CD8-positive, alpha-beta memory T cell (primary cell): ENCODE measurements at places on chromosomes 2 and 18. TPM values are rescaled to one million over a fixed set of nuclear protein-coding genes. Genes with fewer than 3 reads are reported as not detected.

The SPP2 gene
- not detected for total RNA-seq

The RTP5 gene
- total RNA-seq = 0.18 TPM

The SERPINB12 gene
- not detected for total RNA-seq

The SLC11A1 gene
- 2.1 TPM for total RNA-seq

The TEX51 gene
- not detected for total RNA-seq

The DHRS9 gene
- 0.20 TPM for total RNA-seq

The B3GNT7 gene
- total RNA-seq = 0.13 TPM
